ENCODE measurements at places on chromosomes 7 and 10. TPM values are rescaled to one million over a fixed set of nuclear protein-coding genes. Genes with fewer than 3 reads are reported as not detected.

- no peak for DNase-seq
These were observed 24.8 kb upstream of the FAM171A1 start for GRCh38 chr10:15395935-15396334.

- no peak for DNase-seq
These were observed 8.4 kb downstream of the TLX1 start for GRCh38 chr10:101139421-101139911.

DNA sequence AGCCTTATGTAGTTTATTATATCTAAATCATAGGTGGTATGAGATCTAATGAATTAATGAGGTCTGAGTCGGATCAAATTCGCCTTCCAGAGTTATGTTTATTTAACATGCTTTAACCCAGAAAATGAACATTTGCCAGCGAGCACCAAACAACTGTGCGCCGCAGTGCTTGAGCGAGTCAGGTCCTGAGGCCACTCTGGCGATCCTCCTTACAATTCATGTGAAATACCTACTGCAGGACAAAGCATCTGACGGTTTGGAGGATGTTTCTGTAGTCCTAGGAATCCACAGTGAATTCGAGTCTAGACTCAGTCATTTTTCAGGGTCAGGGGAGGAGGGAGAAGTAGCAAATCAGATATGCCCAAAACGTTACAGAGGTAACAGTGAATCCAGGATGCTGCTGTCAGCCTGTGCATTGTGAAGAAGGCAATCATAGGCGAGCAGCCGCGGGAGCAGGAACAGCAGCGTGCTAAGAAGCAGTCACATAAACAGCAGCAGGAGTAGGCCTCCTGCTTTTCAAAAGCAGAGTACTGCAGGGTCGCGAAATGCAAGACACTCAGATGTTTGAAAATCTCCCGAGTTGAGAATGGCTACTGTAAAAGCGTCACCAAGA lies 120.2 kb downstream of the CACNB2 start:
- no peak for DNase-seq

GRCh38 chr7:9091282-9091681 lies 657.9 kb downstream of the NXPH1 start:
- no peak for DNase-seq

DNA sequence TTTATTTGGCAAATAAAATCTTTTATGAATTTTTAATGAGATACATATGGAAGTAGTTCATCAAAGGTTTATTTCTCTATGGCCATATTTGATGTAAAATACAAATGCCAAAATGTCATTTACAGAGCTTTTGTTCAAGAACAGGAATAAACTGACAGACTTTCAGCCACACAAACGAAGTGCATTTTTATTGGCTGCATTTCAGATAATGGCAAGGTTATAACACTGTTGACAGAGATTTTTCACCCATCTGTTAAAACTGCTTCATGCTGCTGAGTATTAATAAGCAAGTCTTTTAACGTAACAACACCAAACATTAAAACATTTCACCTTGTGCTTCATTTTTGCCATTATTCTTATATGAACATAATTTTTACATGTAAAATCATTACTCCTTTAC lies 254.4 kb downstream of the ANKRD7 start:
- no peak for DNase-seq

DNA sequence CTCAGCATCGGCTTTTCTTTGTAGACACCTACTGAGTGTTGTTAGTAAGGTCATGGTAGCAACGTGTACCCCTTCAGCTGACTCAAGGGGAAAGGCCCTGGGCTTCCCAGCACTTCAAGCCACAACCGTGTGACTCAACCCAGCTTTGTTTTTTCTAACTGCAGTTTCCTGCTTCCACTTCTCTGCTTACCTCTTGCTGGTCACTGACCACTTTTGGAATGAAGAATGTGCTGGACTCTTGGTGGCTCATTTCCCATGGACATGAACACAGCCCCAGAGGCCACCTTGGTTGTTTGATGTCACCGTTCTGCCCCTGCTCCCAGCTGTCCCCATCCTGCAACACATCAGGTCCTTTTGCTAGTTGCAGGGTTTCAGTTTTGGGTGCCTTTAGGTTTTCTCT lies 69.5 kb upstream of the ZNF438 start:
- peak; percentile 95 for DNase-seq

DNA sequence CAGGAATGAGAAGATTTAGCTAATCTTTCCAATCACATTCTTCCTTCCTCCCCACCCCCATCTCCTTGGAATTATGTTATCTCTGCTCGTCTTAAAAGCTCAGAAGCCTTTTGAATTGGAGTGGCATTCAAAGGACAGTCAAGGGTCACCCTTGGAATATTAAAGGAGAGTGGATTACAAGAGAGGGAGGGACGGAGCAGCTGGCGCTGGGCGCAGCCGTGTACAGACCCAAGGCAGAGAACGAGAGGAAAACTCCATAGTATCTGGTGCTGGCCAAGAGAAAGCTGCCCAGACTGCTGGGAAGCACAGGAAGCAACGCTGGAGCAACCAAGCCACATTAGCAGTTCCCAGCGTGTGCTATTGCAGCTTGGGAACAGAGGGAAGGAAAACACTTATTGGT lies 95.7 kb downstream of the POU6F2 start:
- no peak for DNase-seq

DNA sequence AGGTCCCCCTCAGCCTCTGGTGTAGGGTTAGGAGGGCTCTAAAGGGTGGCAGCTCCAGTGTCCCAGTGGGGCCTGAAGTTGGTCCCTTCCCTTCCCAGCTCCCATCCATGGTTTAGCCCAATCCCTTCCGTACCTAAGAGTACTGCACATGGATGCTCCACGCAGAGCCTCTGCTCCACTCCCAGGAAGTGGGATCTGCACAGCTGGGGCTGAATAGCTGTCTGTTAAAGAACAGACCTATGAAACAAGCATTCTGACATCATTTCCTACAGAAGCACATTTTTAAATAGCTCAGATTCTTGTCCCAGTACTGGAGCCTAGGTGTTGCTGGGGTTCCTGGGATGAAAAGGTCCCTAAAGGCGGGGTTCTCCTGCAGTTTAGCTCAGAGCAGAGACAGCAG lies 135.9 kb downstream of the ZMYND11 start:
- peak; percentile 16 for DNase-seq

GRCh38 chr7:94250124-94250523 lies 144.6 kb upstream of the COL1A2 start:
- no peak for DNase-seq

- DNase-seq: peak; percentile 89
These were observed 72.6 kb downstream of the OSBPL3 start for GRCh38 chr7:24907311-24907886.

DNA sequence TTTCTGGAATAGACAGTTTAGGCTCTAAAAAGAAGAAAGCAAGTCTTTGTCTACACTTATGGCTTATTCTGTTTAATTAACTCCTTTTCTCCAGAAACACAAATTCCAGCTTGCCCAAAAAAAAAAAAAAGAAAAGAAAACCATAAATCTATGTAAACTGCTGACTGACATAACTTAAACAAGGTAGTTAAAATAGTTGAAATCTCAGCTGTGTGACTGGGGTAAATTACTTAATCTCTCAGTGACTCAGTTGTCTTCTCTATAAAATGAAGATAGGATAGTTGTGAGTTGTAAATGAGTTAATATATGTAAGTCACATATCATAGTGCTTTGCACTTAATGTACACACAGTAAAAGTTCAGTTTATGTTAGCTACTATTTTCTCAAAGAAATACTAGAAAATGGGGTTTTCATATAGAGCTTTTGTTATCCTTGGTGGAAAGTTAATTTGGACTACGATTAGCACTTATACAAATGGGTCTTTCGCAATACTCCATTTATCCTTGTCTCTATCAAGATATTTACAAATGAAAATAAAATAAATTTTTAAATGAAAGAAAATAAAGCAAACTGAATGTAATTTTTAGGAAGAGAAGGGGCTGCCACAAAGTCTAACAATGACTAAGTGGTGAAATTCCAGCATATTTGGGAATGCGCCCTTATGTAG lies 200.9 kb downstream of the MBL2 start:
- DNase-seq: no peak

- DNase-seq: no peak
These were observed 170.0 kb downstream of the IMMP2L start for GRCh38 chr7:111392294-111392693.

GRCh38 chr7:107918948-107919347 lies 28.0 kb downstream of the DLD start:
- no peak for DNase-seq

GRCh38 chr10:73207883-73208282 lies 39.2 kb downstream of the DNAJC9 start:
- no peak for DNase-seq

- DNase-seq: no peak
These were observed 156.5 kb upstream of the PPP2R2D start for GRCh38 chr10:131744346-131744745.

GRCh38 chr10:5500162-5500670 lies 846 bp upstream of the CALML5 start:
- DNase-seq: no peak

GRCh38 chr7:39187130-39187529 lies 209.4 kb downstream of the POU6F2 start:
- no peak for DNase-seq

DNA sequence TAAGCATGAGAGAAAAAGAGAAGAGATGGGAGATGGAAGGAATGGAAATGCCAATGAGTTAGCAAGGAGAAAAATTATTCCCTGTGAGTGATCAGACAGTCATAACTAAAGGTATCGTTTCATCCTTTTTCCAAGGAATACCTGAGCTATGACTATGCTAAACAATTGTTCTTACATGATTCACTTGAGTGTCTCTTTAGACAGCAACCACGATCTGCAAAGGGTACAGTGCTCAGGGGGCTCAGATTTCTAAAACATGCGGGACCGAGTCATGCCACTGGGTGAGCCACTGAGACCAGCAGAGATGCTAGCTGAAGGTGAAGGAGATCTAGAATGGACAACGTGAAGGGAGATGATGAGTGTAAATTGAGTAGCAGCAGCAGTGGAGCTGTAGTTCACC lies 78.0 kb upstream of the CTTNBP2 start:
- DNase-seq: no peak

DNA sequence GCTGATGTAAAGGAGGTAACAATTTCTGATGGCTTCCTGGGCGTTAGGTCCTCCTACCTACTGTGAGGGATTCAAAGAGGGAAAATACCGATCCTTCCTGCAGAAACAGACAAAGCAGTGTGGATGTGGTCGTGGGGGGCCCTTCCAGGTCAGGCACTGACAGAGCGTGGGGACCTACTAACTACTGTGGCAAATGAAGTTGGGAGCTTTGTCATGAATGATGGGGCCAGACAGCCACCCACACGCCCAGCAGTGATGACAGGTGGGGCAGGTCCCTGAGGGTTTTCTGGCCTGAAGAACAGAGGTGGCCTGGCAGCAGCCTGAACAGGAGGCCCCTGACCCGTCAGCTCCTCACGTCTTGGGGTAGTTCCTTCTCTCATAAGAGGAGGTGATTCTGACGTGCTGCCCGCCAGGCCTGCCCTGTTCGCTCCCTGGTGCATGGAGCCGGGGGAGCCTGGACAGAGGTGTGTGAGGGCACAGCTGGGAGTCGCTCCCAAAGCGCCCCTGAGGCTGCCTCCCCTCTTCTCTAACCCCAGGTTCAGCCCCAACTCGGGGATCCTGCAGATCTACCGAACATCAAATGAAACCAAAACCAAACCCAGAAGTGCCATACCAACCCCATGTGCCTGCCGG lies 4.2 kb downstream of the ATP6V0E2 start:
- DNase-seq: no peak

GRCh38 chr7:50450590-50451032 lies 461 bp upstream of the FIGNL1 start:
- DNase-seq: no peak

GRCh38 chr10:110725801-110726630 lies 81.9 kb downstream of the RBM20 start:
- DNase-seq: no peak

DNA sequence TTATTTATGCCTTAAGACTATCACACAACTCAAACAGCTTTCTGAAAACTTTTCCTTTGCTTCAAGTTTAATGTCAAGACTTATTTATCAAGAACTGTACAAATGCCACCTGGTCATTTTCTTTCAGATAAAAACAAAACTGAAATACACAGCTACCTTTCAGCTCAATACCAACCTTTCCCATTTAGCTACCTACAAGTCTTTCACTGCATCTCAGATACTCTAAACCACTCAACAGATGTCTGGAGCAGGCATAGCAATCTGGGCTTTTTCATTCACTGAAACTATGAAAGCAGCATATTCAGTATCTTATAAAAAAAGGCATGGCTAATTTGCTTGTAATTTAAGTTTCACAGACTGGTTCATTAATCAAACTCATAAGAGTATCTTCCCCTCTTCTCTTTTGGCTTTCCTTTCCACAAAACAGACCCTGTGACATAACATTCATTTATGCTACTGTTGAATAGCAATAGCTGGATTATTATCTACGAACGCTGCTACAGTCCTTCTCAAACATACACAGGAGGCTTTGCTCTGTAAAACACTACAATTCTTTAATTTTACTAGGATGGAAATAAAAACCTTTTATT lies 8.2 kb downstream of the TRA2A start:
- DNase-seq: no peak

GRCh38 chr10:101903827-101904550 lies 60.4 kb upstream of the KCNIP2 start:
- DNase-seq: no peak

GRCh38 chr10:12243864-12244620 lies 48.1 kb downstream of the CDC123 start:
- DNase-seq: no peak

DNA sequence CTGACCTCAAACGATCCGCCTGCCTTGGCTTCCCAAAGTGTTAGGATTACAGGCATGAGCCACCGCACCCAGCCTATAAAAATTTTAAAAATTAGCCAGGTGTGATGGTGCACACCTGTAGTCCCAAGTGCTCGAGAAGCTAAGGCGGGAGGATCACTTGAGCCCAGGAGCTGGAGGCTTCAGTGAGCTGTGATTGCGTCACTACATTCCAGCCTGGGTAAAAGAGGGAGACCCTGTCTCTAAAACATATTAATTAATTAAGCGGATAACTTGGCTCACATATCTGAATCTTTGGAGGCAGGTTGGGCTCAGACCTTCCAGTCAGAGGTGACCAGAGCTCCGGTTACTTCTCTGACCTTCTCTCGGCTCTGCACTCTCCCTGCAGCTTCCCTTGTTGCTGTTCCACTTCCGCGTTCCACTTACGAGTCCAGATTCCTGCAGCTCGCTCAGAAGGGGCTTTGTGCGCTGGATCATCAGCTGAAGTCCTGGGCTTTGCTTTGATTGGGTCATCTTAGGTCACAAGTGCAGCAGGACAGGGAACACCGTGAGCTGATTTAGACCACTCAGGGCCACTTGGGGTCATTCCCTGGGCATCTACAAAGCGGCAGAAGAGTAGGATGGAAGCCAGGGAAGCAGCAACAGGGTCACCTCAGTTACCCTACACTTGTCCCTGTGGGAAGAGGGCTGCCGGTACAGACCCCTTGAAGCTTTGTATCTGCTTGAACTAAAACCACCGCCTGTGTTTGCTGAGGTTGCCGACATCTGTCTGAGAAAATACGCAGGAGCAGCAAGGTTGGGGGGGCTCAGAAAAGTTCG lies 2.0 kb upstream of the ARPC1B start:
- no peak for DNase-seq

DTX2 gene
- 18.0 TPM for total RNA-seq

TMEM229A gene
- total RNA-seq: not detected

CHN2 gene
- 2.3 TPM for total RNA-seq

CPA1 gene
- 0.34 TPM for total RNA-seq

MINDY4 gene
- total RNA-seq: 7.6 TPM

MRPS24 gene
- total RNA-seq: 294 TPM

CYP3A5 gene
- total RNA-seq: 1.9 TPM

OR2A12 gene
- not detected for total RNA-seq

NUP205 gene
- total RNA-seq: 71.2 TPM

FFAR4 gene
- not detected for total RNA-seq

CTAGE4 gene
- total RNA-seq: not detected
